ENCODE measurements at places on chromosomes 4 and X. TPM values are rescaled to one million over a fixed set of nuclear protein-coding genes. Genes with fewer than 3 reads are reported as not detected.

- peak; percentile 79 for DNase-seq
Observed at GRCh38 chr4:54657551-54658251, at the start of gene KIT. KIT (plus strand) TSS chr4:54657957; CDS start chr4:54658015, 58 bp downstream.

- DNase-seq = no peak
Observed at GRCh38 chrX:43970528-43970927, 2.7 kb downstream of the NDP start.

GRCh38 chr4:6674500-6675149, 19.1 kb upstream of the S100P start:
- DNase-seq = no peak

DNA sequence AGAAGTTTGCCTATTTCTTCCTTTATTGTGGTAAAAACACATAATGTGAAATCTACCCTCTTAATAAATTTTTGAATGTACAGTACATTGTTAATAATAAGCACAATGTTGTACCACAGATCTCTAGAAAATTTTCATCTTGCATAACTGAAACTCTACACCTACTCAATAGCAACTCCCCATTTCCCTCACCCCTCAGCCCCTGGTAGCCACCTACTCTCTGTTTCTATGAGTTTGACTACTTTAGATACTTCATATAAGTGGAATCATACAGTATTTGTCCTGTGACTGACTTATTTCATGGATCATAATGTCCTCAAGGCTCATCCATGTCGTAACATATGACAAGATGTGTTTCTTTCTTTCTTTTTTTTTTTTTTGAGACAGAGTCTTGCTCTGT, 446.4 kb downstream of the RPA4 start:
- no peak for DNase-seq

GRCh38 chr4:158157412-158157811, 15.4 kb downstream of the GASK1B start:
- DNase-seq = no peak

- no peak for DNase-seq
Observed at GRCh38 chrX:13932416-13932815, 97.3 kb downstream of the GEMIN8 start.

DNA sequence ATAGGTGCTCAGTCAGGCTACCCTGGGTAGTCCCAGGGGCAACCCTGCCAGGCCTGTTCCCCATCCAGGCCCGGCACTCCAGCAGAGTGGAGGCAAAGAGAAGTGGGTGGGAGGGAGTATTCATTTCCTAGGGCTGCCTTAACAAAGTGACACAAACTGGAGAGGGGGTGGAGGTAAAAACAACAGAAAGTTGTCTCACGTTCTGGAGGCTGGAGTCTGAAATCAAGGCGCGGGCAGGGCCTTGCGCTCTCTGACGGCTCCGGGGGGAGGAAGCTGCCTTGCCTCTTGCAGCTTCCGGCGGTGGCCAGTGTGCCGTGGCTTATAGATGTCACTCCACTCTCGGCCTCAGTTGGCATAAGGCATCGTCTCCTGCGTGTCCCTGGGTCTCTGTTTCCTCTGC, 90.8 kb downstream of the DCTD start:
- peak; percentile 70 for DNase-seq

The TLR3 gene
- polyA plus RNA-seq = 11.4 TPM

The FAM9C gene
- 0.25 TPM for polyA plus RNA-seq

The EDNRA gene
- 88.5 TPM for polyA plus RNA-seq

Measured in left kidney (tissue), 8 donors.